Activated T-cell treated with anti-CD3 and anti-CD28 coated beads, Interleukin-2, amount 50 U/mL, for 24 hours (primary cell): ENCODE measurements at places on chromosomes 5 and 9.

DNA sequence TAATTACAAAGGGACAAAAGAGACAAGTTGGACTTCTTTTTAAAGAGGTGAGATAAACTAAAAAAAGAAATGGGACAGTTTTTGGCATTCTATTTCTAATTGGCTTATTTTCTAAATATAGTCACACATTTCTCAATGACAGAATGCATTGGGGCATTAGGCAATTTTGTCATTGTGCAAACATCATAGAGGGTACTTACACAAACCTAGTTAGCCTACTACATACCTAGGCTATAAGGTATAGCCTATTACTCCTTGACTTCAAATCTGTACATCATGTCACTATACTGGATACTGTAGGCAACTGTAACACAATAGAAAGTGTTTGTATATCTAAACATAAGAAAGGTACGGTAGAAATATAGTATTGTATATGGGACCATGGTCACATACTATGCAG is 56.1 kb downstream of the LSM11 start:
- H3K27me3 ChIP-seq, result no peaks in the 10 kb centered on the region
- no peak overlapping the region for H3K4me3 ChIP-seq
- H3K36me3 ChIP-seq, result peaks cover 65% of the 10 kb centered on the region
- H3K4me1 ChIP-seq, result peaks cover 2% of the 10 kb centered on the region

DNA sequence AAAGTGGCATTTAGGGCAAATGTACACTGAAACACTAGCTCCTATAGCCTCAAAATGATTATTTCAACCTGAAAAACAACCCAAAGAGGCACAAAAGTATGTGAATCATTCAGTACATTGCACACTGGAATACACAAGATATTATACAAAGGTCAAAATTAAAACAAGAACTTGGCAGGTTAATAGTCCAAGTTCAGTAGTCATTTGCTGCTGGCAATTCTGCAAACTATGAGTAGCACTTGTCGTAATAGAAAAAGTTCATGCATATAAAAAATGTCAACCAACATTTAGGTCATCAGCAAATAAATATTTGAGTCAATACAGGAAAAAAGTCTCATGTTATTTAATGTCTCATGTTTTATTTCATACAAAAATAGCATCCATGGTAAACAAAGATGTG is 98.7 kb downstream of the LPAR1 start:
- no peak overlapping the region for H3K27ac ChIP-seq
- H3K36me3 ChIP-seq, result no peaks in the 10 kb centered on the region
- H3K4me1 ChIP-seq, result no peaks in the 10 kb centered on the region

GRCh38 chr5:143878430-143878829 is 66.5 kb downstream of the HMHB1 start:
- no peak overlapping the region for H3K27ac ChIP-seq
- no peaks in the 10 kb centered on the region for H3K27me3 ChIP-seq
- DNase-seq, result no peak
- no peak overlapping the region for H3K4me3 ChIP-seq
- no peaks in the 10 kb centered on the region for H3K36me3 ChIP-seq

DNA sequence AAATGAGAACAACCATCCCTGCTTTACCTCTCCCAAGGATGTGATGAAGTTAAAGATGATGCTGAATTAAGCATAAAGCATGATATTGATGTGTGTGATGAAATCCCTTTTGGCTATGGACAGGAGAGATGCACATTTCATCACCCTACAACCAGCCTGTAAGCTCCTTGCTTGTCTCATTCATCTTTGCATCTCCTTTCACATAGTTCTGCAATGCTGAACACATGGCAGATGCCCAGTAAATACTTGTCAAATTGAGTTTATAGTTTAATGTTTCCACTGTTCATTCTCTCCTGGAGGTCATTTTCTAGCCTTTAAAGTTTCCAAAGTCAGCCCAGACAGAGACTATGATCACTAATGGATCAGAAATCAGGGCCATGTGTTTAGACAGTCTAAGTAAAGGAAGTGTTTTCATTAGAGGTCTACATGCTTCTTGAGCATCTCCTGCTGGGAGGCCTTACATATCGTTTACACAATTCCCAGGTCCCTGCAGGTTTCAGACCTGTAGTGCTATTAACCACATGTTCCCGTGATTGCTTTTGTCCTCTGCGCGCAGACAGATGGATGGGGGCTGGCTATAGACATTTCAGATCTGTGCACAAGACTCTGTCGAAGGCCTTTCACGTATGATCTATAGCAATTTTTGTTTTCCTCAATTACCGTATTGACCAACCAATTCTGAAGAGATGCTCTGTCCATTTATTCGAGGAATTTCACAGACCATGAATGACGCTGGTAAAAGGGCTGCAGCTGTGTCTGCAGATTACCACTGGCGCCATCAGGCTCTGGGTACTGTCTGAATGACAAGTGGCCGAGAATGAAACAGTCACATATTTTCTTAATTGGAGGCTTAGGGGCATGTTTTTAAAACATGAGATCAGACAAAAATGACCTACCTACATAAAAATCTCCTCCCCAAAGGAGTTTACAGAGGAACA is 49.0 kb upstream of the CKMT2 start:
- peaks cover 23% of the 10 kb centered on the region for H3K4me1 ChIP-seq
- H3K27ac ChIP-seq, result peak overlapping the region; percentile 73
- H3K36me3 ChIP-seq, result peaks cover 35% of the 10 kb centered on the region
- H3K4me3 ChIP-seq, result no peak overlapping the region
